GM10248 (cell line): ENCODE measurements at places on chromosomes 11 and 22.

DNA sequence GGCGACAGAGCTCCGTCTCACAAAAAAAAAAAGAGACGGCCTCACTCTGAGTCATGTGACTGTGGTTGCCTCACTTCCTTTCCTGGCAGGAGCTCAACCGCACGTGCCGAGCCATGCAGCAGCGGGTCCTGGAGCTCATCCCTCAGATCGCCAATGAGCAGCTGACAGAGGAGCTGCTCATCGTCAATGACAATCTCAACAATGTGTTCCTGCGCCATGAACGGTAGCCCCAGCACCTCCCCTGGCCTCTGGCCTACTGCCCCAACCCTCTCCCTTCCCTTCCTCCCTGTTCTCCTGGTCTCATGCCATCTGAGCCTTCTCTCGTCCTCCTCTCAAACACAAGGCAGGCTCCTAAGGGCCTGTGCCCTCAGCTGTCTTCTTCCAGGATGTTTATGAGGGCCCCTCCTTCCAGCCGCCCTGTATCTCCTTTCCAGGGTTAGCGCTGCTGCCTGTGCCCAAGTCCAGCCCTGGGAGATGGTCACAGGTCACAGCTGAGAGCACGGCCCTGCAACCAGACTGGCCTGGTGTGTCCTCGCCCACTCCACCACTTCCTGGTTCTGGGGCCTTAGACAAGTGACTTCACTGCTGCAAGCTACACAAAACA is 30.7 kb downstream of the TOM1 start:
- no peak for DNase-seq

DNA sequence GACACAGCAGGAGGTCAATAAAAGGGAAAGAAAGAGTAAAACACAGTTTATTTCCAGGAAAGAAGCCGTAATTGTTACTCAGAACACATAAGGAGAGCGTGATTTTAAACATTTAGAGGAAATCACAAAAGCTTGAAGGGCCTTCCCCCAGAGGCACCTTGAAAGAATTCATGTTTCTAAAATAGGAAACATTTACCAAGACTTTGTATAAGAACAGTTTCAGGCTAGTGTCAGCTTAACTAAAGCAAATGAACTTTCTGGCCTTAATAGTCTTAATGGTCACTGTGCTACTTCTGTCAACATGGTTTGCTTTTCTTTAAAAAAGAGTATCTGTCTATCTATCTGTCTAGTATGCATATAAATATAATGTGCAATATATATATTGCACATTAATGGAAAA is 208.8 kb downstream of the CNTN5 start:
- DNase-seq, result no peak

GRCh38 chr11:64107303-64107702 is 58.6 kb downstream of the MACROD1 start:
- no peak for DNase-seq

DNA sequence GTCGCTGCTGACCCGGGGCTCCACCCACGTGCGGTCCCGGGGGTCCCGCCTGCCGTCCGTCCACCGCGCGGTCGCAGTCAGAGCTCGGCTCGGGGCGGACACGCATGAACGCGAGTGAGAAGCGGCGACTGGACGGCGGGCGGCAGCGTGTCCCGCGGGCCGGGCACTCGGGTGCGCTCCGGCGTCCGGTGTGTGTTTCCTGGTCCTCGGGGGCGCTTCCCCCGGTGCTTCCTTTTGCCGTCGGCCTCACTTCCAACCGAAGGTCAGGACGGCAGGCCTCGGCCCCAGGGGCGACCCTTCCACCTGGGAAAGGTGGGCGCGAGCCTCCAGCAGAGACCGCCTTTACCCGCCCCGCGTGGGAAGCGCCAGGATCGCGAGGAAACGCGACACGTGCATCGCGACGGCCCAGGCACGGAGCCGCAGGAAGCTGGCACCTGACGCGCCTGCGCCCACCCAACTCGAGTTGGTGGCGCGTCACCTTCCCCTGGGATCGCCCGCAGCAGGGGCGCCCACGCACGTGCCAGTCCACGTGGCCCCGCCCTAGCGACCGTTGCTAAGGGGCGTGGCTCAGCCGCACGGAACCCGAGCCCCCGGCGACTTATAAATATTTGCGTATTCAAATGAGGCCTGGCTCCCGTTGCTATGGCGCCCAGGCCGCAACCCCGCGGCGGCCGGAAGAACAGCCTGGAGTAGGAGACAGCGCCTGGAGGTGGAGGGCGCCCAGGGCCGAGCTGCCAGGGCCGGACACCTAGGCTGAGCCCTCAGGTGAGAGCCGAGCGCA is at the start of gene LRRC56:
TSS of gene LRRC56 (plus strand) at position 687 of the 781 bp plus-strand sequence. CDS start 3,158 bp downstream, outside the sequence.
- peak; percentile 96 for DNase-seq

- DNase-seq, result no peak
Observed at GRCh38 chr11:117271208-117271607, 19.9 kb upstream of the BACE1-AS start.

DNA sequence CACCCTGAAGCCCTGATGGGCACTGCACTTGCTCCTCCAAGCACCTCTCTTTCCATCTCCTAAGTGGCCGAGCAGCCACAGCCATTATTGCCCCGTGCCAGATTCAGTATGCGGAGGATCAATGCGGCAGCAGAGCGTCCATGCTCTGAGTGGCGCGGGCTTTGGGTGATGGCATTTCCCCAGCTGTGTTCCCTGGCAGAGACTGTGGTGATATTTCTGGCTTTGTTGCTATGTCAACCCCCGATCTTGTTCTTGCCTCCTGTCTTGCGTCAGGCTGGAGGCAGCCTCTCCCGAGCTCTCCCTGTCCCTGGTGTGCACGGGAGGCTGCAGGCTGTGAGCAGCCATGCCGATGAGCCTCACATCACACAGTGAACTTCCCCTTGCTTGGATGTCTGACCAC is 1018.6 kb downstream of the TBC1D22A start:
- no peak for DNase-seq

- no peak for DNase-seq
Observed at GRCh38 chr11:33855500-33855899, 36.4 kb downstream of the LMO2 start.
